IMR-90 (cell line): ENCODE measurements at places on chromosomes 2 and 18.

DNA sequence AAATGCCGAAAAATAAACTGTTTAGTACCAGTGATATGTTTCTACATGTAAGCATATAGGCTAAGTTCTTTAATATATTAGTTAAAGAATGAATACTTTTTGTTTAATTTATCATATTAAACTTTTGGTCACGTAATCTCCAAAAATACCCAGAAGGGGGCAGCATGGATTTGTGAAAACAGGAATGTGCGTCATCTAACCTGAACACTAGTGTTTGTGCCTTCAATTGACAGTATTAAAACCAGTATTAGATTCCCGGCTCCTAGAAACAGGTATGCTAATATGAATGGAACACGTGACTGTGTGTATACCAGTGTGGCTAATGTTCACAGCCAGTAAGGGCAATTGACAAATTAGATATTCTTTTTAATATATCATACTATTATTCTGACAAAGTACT, 51.8 kb downstream of the WDR7 start:
- DNase-seq, result peak; percentile 50

DNA sequence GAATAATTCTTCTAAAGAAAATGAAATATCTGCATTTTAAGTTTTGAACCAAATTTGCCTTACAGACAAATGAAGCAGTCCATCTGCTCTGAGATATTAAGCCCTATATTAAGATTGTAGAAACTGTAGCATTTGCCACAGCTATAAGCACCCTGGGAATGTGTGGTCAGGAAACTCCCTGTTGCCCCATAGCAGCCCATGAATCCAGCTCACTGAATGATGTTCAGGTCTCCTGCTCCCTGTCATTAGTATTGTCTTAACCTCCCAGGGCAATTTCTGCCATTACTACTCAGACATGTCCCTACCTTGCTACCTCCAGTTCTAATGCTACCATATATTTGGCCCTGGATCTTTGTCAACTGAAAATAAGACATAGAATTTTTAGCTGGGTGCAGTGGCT, 41.1 kb downstream of the CDK15 start:
- DNase-seq, result peak; percentile 47

- DNase-seq, result no peak
Observed at GRCh38 chr2:109151519-109151918, 22.5 kb downstream of the SH3RF3 start.

DNA sequence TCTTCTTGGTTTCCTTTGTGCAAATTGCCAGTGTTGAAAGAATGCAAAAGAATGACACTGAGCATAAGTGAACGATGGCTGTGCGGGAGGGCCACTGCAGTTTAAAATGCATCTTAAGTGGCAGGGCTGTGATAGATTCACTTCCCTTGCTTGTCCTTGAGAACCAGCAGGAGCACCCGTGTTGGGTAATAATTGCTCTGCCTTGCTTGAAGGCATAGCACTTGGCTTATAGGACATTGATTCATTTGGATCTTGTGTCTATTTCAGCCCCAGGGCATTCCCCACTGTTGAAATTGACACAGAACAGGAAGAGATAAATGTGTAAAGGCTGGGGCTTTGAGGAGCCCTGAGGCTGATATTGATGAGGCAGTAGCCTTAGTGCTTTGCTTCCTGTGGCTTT, 1003.7 kb upstream of the GYPC start:
- DNase-seq, result no peak

- no peak for DNase-seq
Observed at GRCh38 chr2:26809211-26809610, 23.4 kb downstream of the CENPA start.

GRCh38 chr2:58957188-58957840, 716.2 kb upstream of the FANCL start:
- DNase-seq, result peak; percentile 5

DNA sequence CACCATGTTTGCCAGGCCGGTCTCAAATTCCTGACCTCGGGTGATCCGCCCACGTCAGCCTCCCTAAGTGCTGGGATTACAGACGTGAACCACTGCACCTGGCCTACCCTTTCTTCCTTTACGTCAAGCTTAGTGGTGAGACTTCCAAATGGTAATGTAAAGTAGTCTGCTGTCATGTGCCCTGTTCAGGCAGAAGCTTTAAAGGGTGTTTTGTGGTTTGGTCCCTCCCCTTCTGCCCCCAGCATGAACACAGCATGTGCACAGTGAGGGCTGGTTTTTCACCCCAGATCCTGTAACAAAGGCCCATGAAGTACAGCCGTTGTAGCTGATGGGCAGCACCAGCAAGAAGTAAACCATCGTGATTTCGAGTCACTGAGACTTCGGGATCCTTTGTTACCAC, 2.7 kb upstream of the DTYMK start:
- DNase-seq, result no peak

DNA sequence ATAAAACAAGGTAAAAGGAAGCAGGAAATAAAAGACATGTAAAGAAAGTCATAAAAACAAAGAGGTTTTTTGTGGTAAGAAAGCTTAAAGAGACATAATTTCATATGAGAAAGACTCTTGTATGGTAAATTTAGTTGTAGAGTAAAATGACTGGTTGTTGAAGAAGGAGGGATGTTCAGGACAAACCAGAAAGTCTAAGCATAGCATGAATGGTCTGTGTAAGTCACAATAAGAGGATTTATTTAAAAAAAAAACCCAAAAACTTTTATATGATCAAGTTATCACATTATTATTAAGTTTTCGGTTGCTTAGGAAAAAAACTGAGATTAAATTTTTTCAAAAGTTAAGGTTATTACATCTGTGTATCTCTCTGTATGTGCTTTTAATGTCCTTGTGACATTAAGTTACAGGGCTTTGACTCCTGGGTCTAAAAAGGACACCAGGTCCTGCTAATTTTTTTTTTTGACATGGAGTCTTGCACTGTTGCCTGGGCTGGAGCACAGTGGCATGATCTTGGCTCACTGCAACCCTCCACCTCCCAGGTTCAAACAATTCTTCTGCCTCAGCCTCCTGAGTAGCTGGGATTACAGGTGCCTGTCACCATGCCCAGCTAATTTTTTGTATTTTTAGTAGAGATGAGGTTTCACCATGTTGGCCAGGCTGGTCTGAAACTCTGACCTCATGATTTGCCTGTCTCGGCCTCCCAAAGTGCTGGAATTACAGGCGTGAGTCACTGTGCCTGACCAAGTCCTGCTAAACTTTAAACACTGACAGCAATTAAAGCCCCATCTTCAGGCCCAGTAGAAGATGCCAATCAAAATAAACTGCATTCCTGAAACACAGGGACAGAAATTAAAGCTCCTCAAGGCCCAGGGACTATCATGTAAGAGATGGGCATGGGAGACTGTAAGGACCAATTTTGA, 14.2 kb upstream of the OXER1 start:
- peak; percentile 22 for DNase-seq

GRCh38 chr2:41414486-41415230, 633.2 kb upstream of the PKDCC start:
- no peak for DNase-seq

GRCh38 chr2:120516679-120517314, 170.9 kb downstream of the INHBB start:
- DNase-seq, result peak; percentile 3

DNA sequence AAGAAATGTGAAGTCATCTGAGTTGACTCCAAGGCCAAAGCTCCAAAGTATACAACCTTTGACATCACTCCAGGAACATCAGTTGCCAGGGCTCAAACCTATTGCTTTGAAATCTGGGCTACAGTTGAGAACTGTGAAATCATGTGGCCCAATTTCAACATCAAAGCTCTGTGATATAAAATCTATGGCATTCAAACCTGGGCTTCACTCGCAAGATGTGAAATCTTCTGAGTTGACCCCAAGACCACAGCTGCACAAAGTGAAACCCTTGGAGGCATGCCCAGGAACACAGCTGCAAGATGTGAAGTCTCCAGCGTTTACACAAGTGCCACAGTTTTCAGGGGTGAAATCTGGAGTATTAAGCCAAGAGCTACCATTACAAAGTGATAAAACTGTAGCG, 9.4 kb upstream of the ZNF512 start:
- DNase-seq, result peak; percentile 95

GRCh38 chr2:86382108-86382507, 44.7 kb upstream of the REEP1 start:
- DNase-seq, result no peak

DNA sequence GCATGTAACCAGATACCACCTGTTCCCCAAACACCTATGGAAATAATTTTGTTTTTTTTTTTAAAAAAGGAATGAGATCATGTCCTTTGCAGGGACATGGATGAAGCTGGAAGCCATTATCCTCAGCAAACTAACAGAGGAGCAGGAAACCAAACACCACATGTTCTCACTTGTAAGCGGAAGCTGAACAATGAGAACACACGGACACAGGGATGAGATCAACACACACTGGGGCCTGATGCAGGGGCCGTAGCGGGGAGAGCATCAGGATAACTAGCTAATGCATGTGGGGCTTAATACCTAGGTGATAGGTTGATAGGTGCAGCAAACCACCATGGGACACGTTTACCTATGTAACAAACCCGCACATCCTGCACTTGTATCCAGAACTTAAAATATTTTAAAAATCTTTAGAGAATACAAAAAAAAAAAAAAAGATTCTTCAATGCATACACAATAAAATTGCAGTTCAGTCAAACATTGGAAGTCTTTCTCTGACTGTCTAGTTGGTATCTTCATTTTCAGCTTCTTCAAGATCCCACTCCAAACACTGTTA, 11.6 kb upstream of the CASP10 start:
- no peak for DNase-seq

GRCh38 chr2:190904640-190905261, 24.1 kb downstream of the GLS start:
- peak; percentile 73 for DNase-seq

DNA sequence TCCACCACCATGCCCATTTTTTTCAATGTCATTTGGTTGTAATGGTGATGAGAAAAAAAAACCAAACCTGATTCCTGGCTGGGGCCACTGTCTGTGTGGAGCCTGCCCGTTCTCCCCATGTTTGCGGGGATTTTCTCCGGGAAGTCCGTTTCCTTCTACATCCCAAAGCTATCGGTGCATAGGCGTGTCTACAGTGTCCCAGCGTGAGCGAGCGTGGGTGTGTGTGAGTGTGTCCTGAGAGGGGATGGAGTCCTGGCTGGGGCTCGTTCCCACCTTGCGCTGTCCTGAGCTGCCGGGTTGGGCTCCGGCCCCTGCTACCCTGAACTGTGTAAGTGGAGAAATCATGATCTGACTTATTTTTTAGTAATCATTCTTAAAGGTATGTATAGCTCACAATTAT, 7.3 kb upstream of the ZAP70 start:
- no peak for DNase-seq

GRCh38 chr2:70732766-70733645, 35.0 kb downstream of the ADD2 start:
- no peak for DNase-seq

DNA sequence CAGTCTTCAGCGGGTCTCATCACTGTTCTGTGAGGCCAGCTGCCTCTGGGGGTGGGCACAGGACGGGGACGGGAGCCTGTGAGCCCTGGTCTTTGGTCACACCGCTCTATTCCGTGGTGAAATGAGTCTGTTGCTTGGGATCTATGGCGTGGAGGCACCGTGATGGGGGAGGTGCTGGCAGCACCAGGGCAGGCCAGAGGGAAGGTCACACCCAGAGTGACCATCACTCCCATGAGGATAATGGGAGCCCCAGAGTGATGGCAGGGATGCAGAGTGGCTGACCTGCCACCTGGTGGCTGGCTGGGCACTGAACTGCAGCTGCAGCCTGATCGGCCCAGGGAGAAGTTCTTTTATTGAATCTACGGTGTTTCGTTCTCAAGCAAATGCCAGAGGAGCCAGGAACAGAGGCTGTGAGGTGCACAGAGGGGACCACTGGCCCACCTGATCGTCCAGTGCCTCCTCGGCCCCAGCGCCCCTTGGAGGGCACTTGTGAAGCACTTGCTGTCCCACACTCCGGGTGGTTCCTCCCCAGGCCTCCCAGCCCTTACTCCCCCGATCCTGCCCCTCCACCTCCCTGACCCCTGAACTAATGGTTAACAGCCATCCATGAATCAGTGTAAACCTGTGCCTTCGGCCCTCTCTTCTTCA, 17.9 kb downstream of the KCNIP3 start:
- peak; percentile 7 for DNase-seq

DNA sequence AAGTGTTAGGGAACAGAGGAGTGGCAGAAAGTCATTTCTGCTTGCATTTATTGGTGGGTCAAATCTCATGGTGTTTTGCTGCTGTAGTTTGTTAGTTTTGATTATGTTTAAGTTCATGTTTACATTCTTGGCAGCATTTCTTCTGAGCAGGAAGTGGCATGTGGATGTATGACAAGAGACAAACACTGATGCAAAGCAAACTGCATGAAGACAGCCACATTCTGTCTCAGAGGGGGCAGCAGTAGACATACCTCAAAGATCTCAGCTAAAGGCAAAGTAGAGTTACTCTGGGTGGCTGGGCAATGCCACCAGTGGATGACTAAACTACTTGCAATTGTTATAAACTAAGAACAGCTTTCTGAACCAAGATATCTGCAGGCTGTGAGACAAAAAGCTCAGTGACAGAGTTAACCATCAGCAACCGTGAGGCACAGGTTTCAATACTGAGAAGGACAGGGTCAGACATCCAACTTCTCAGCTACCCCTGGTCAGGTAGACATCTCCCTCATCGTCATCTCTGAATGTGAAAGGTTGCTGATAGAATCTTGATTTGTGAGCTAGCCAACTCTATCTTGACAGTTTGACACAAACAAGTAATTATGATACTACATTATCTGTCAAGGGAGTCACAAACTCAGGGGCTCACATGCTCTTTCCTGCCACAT, 16.4 kb downstream of the GALNT3 start:
- DNase-seq, result no peak

GRCh38 chr18:3923750-3924149, 473.8 kb downstream of the TGIF1 start:
- DNase-seq, result peak; percentile 93

- no peak for DNase-seq
Observed at GRCh38 chr2:176159663-176160250, 2.6 kb downstream of the HOXD3 start.

GRCh38 chr2:69762025-69762424, 20.1 kb downstream of the ANXA4 start:
- no peak for DNase-seq

DNA sequence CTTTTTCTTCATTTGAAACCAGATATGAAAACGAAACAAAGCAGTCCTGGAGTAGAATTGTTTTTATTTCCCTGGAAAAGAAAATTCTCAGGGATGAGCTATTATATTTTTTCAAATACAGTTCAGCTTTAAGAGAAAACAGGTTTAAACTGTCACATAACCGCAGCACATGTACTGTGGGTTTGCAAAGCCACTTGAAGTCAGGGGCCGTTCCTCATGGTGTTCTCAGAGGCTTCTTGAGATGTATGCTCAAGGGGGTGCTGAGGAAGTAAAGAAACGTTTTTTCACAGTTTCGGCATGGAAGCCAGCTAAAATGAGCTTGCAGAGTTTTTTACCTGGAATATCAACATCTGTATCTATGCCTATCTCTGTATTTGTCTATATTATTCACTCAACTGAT, 225.3 kb downstream of the MC4R start:
- DNase-seq, result no peak

GRCh38 chr2:132815516-132815915, 145.5 kb upstream of the LYPD1 start:
- DNase-seq, result peak; percentile 98

- no peak for DNase-seq
Observed at GRCh38 chr2:31286230-31286629, 52.3 kb downstream of the EHD3 start.
